ENCODE measurements at places on chromosomes 6 and 20. TPM values are rescaled to one million over a fixed set of nuclear protein-coding genes. Genes with fewer than 3 reads are reported as not detected.

- no peak for DNase-seq
Observed at GRCh38 chr20:38197619-38198018, 32.5 kb upstream of the TGM2 start.

GRCh38 chr20:61964675-61965605 is 100.7 kb downstream of the TAF4 start:
- DNase-seq: no peak

- no peak for DNase-seq
Observed at GRCh38 chr6:11013721-11014070, 30.4 kb downstream of the ELOVL2 start.

DNA sequence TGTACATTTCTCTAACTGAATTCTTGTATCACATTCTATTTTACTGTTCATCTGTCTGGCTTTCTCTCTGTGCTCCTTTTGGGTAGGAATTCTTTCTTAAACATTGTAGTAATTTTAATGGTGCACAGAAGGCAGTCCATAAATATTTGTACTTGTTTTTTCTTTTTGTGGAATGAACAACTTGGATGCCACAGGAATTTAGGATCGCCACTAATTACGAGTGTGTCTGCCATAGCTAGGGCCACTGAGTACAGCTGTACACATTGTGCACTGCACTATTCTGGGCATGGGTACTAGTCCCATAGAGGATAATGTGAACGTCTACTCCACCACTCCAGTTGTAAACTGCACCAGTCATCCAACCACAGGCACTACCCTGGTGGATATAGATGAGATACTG is 39.3 kb upstream of the TMEM200A start:
- DNase-seq: peak; percentile 40

DNA sequence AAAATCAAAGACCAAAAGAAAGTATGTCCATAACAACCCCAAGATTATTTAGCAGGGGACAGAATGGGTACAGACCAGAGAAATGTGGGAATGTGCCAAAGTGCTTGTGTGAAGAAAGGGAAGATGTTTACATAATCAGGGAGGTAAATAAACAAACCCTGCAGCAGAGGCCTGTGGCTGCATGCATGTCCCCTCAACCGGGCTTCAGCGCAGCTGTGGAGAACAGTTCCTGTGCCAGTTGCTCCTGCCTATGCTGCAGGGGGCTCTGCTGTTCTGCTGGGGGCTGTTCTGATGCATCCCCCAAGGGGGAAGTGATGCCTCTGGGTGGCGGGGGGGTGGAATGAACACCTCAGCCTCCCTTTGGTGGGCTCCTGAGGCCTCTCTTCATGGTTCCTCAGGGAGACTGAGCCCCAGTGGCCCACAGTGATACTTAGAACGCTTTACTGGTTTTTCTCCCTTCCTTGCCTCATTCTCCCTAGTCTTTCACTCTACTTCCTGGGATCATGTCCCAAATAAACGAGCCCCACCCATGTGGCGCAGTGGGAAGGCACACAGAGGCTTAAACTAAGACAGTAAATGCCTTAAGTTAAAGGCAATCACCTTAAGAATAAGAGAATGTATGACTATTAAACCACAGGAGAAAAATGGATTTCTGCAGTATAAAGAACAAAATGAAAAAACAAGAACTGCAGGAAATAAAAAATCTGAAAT is 23.0 kb downstream of the RAB23 start:
- no peak for DNase-seq

DNA sequence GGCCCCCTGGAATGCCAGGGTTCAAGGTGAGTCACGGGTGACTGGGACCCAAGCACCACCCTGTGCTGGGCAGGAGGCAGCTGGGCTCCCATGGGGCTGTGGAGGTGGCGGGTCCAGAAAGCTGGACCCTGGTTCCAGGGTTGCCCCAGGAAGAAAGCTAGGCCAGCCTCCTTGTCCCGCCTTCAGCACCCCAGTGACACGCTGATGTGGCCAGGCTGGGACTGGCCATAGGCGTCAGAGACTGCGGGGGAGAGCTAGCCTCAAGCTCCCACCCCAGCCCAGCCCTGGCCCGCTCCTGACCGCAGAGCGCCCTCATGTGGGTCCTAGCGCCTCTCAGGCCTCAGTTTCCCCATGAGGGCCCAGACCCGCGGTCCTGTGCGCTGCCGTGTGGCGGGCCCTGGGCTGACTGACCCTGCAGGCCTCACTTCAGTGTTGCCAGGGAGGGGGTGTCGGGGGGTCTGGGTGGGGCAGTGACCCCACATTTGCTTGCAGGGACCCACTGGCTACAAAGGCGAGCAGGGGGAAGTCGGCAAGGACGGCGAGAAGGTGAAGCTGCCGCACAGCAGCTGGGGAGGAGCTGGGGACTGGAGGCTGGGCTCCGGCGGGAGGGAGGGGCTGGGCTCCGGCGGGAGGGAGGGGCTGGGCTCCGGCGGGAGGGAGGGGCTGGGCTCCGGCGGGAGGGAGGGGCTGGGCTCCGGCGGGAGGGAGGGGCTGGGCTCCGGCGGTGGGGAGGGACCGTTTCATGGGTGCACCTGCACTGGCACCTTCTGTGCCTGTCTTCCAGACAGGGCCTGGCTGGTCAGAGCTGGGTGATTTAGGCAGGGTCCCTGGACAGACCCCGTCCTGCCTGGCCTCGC is 7.9 kb downstream of the COL9A3 start:
- DNase-seq: no peak

DNA sequence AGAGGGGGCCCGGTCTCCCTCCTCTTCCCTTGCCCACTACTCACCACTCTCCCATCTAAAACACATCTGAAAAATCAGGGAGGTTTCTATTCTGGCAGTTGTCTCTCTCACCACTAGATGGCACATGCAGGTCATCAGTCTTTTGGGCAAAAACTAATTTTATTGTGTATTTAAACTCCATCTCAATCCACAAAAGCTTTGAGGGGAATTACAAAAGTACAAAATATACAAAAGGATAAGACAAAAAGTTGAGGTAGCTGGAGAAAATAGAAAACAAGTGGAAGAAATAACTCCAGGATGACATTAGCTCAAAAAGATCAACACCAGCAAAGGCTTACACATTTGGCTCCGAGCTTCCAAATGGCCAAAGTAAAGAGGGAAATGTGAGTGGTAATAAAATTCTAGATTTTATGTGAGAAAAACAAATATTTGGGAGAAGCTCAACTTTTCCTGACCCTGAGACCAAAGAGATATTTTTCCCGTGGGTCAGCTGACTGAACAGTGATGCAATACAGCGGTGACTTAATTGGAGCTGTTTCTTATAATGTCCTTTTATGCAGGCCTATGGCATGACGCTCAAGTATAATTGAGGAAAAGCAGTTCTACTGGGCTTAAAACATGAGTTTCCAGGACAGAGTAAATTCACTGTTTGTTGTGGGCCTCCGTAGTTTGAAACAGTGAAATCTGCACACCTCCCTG is 79.8 kb upstream of the CHD6 start:
- DNase-seq: peak; percentile 51

- no peak for DNase-seq
Observed at GRCh38 chr6:18545726-18546125, 158.6 kb downstream of the RNF144B start.

DNA sequence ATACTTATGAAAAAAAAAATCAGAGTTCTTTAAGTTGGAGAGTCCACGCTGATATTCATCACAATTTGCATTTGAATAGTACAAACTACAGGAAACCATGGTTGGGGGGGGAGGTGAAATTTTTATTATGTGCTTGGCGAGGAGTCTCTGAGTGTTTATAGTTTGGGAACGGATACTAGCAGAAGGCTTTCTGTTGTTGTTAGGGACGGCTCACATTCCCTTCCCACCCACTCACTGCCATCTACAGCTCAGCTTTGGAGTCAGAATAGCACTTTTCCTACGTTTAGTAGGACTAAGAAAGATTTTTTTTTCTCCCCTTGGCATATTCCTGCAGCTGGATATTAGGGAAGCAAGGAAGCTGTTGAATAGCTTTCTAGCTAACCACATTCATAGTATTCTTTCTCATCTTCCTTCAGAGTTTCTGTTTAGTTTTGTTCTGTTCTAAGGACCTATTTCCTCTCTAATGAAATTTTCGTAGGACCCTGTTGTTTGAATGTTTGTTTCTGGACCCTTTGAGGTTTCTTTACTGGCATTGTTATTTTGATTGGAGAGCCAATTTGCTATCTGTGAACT is 235.1 kb upstream of the ZNF217 start:
- peak; percentile 93 for DNase-seq

DNA sequence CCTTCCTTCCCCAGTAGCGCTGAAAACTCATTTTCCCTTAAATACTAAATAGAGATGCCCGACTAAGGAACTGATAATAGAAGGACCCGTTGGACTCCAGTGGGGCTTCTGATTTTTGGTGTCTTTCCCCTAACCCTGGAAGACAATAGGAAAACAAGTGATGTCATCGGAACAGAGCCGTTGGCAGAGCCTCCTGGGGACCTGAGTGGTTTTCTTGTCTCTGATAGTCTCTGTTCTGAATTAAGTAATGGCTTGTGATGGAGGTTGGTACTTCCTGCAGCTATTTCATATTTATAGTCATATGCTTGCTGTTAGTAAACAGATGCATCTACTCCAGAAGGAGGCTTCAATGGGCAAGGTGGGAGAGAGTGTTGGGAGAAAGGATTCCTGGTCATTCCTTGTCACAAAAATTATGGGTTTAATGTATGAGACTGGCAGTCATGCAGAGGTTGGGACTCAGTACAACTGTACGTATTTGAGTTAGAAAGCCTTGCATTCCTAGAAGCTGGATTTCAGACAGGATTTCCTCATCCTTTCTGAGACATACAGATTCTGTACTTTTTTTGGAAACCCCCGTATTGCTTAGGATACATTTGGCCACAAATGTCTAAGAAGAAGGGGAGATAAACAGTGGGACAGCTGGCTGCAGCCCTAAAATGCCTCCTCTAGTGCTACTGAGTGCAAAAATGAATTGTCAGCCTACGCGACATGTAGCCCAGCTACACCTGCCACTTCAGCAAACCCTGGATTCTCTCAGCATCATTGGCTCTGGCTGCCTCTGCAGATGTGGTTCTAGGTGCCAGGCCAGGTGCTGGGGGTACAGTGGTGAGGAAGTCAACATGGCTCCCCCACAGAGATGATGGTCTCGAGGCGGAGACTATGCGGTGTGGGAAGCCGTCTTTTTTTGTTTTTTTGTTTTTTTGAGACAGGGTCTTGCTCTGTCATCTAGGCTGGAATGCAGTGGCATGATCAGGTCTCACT is 38.1 kb downstream of the CDS2 start:
- DNase-seq: no peak

DNA sequence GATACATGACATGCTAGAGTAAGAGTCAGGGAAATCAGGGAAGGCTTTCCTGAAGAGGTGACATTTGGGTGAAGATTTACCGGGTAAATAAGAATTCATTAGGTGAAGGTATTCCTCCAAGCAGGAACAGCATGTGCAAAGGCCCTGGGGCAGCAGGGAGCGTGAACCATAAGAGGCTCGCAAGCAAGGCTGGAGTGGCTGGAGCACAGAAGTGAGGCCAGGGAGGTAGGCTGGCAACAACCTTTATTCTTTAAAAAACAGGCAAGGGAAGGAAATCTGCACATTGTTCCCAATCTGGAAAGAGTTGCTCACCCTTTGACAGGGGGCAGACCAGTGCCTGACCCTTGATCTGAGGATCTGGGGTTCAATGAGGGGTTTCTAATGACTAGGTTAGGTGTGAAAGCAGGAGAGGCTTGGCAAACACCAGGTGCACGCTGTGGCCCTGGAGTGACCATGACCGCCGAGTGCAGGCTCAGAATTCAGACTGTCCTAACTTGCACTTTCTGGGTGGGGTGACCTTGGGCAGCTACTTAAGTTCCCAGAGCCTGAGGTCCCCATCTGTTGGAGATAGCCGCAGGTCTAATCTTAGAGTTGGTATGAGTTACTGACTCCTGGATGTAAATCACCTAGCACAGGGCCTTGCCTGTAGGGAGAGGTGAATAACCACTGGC is 1.9 kb downstream of the KIAA1755 start:
- DNase-seq: no peak

DNA sequence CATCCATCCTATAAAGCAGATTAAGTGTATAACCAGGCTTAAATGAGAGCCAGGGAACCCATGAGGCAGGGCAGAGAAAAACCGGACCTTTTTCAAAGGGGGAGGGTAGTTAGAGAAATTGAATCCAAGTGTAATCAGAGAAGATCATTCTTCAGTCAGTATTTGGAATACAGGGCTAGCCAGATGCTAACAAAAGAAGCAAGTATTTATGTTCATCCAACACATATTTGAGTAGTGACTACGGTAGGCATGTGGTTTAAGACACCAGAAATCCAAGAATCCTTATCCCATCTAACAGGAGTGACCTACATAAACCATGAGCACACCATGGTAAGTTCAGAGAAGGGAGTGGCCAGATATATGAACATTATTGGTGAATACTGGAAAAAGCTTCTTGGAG is 46.8 kb upstream of the FAM83C start:
- peak; percentile 94 for DNase-seq

DNA sequence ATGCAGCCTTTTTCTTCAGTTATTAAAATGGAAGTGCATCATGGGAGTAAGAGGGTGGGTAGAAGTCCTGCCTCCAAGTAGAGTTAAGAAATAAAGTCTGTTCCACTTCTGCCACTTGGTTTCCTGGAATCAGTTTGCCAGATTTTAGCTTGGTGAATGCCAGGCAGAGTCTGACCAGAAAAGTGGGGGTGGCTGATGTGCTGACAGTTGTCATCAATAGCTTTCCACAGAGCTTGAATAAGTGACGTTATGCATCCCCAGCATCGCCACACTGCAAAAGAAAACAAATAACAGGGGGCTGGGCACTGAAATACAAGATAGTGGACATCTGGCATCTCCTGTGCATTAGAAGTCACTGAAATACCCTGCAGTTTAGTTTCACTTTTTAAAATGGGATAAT is 30.8 kb upstream of the CEP162 start:
- peak; percentile 34 for DNase-seq

- no peak for DNase-seq
Observed at GRCh38 chr6:34143884-34144580, 1.9 kb downstream of the GRM4 start.

GRCh38 chr20:44796758-44797457 is 13.4 kb downstream of the RIMS4 start:
- no peak for DNase-seq

GRCh38 chr6:149233056-149233715 is 84.3 kb upstream of the TAB2 start:
- peak; percentile 99 for DNase-seq

- peak; percentile 69 for DNase-seq
Observed at GRCh38 chr20:46621492-46621891, 29.8 kb downstream of the SLC13A3 start.

GRCh38 chr6:110327391-110327790 is 30.8 kb downstream of the METTL24 start:
- no peak for DNase-seq

The DNAAF9 gene
- total RNA-seq: 12.0 TPM

The GMEB2 gene
- 7.6 TPM for total RNA-seq

The OR11A1 gene
- total RNA-seq: not detected

The SCRT2 gene
- total RNA-seq: not detected

The PHACTR3 gene
- total RNA-seq: 0.12 TPM

The MOG gene
- not detected for total RNA-seq

The SMLR1 gene
- not detected for total RNA-seq

The PRR18 gene
- total RNA-seq: not detected

The SLC17A3 gene
- not detected for total RNA-seq

The EEF1A1 gene
- total RNA-seq: 10,453 TPM

The PNPLA1 gene
- total RNA-seq: not detected

The SERINC3 gene
- total RNA-seq: 84.7 TPM

The MICA gene
- 42.3 TPM for total RNA-seq
